Fibroblast of gingiva (primary cell): ENCODE measurements at places on chromosomes 5 and 9.
A peak's percentile ranks its signal among the peaks of the same experiment; 100 is the strongest.

DNA sequence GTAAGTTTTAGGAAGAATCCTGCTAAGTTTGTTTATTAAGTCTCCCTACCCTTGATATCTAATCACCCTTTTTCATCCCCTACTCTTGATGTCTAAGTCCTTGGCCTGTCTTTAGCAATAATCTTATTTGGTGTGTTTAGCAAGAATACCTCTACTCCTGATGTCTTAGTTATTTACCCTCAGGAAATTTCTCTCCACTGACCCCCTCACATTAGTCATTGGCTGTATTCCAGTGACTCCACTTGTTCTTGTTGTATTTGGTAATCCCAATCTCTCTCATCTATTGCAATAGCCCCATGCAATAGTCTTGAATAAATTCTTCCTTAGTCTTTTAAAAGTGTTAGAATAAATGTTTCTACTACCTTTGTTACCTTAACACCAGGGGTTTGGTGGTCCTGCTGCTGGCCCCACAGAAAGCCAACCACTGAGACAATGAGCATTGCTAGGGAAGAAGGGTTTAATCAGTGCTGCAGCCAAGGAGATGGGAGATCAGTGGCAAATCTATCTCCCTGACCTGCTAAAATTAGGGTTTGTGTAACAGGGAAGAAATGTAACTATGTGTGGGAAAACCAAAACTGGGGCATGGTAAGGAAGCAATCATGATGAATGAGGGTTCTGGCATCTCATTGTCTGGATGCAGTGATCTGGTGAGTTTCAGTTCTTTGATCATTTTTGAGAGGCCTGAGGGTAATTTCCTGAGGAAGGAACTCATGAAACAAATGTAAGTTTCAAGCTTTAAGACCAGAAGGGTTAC, 236.4 kb upstream of the DAB2 start:
- DNase-seq = peak; percentile 28

DNA sequence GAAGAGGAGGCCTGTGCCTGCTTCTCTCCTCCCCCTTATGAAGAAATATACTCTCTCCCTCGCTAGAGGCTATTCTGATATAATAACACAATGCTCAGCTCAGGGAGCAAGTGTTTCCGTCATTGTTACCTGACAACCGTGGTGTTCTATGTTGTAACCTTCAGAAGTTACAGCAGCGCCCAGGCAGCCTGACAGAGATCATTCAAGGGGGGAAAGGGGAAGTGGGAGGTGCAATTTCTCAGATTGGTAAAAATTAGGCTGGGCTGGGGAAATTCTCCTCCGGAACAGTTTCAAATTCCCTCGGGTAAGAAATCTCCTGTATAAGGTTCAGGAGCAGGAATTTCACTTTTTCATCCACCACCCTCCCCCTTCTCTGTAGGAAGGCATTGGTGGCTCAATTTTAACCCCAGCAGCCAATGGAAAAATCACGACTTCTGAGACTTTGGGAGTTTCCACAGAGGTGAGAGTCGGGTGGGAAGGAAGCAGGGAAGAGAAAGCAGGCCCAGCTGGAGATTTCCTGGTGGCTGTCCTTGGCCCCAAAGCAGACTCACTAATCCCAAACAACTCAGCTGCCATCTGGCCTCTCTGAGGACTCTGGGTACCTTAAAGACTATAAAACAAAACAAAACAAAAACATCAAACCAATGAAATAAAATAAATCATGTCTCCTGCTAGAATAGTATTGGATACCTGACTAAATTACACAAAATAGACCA, 1.3 kb downstream of the TMEM174 start:
- no peak for DNase-seq

GRCh38 chr5:21817668-21818369, 1035.3 kb downstream of the CDH12 start:
- DNase-seq = no peak

DNA sequence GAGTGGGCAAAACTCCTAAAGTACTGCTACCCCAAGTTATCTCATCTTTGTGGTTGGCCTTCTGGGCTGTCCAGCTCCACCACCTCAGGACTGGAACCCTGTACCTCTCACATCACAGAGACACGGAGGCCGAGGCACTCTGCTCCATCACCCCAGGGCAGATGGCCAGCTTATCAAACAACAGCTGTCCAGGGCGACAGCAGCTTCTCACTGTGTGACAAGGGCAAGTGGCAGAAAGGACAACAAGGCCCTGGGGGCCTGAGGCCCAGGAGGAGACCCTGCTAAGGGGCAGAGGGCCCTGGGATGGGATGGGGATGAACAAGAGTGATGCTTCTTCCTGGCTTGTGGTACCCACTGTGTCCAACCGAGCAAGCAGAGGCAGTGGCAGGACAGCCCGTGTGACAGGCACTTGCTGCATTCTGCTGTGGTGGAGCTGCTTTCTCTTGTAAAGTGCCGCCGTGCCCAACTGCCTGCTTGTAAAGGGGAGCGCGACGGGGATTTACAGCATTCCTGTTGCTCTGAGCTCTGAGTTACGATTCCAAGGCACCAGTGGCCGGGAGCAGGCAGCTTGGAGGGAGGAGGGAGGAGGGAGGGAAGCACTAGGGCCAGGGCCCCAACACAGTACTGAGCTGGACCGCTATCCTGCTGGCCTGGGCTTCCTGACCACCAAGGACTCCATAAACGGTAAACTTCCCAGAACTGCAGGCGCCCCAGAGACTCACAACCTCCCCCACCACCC, 71.2 kb downstream of the SHB start:
- no peak for DNase-seq

GRCh38 chr9:90871327-90871935, 69.8 kb downstream of the SYK start:
- no peak for DNase-seq

DNA sequence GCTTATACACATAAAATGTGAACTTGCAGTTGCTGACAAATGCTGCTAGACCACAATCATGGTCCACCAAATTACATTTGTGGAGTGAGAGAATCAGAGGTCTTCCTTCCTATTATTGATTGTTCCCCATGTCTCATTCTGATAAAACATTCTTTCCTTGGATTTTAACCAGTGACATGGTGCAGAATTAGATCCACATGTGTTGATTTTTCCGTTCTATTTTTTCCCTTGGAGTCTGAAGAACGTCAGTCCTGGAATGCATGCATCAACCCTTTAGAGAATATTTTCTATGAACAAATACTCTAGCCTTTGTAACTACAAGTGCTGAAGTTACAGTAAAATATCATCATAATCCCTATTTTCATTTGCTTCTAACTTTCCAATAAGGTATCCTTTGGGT, 170.7 kb upstream of the SPRY4 start:
- DNase-seq = peak; percentile 62

DNA sequence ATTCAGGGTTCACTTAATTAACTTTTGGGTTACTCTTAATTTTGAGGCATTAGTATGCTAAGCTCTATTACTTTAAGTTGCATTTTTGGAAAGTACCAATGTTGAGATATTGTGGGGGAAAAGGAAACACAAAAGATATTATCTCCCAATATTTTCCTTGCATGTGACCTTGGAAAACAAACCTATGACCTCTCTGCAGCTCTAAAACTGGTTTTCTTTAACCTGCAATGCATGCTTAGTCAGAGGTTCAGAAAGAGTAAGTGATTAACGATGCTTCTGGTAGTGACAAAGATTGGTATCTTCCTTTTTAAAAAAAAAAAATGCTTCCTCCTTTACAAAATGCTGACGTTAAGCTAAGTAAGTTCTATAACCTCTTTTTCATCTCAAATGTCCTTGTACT, 44.9 kb upstream of the CDH18 start:
- DNase-seq = no peak

- DNase-seq = no peak
Observed at GRCh38 chr5:160961038-160961437, 109.0 kb upstream of the ATP10B start.

- peak; percentile 57 for DNase-seq
Observed at GRCh38 chr5:122727112-122727541, 47.8 kb upstream of the SNX2 start.

DNA sequence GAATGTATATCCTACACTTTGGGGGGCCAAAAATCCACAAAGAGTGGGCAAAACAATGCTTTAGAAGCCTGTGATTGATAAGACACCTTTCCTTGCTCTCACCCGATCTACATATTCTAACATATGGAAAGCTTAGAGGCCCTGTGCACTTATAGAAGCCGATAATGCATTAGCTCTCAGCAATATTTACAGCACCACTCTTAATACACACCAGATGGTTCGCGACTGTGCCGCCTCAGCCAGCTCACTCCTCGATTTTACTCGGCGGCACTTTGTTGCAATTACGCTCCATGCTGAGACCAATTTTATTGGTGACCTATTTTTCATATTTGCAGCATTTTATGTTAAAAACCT, 18.8 kb downstream of the NR2F1 start:
- no peak for DNase-seq

DNA sequence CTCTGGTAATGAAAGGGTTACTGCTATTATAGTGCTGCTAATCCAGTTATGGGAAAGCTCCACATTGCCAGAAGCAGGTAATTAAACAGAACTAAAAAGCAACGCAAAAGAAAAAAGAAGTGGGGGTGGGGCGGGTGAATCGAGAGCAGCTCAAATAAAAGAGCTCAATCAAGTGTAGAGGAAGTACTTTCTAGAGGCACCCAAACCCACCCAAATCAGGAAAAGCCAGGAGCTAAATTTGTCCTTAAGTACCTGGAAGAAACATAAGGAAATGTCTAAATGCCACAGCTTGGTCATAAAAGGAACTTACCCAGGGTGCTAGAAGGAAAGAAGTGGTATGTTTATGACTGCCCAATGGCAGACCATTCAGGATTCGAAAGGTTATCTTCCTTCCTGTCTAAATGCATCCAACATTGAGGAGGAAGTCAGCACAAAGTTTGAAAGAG, 2.4 kb upstream of the RNF145 start:
- no peak for DNase-seq

GRCh38 chr9:131227112-131227958, 49.0 kb downstream of the FAM78A start:
- no peak for DNase-seq

DNA sequence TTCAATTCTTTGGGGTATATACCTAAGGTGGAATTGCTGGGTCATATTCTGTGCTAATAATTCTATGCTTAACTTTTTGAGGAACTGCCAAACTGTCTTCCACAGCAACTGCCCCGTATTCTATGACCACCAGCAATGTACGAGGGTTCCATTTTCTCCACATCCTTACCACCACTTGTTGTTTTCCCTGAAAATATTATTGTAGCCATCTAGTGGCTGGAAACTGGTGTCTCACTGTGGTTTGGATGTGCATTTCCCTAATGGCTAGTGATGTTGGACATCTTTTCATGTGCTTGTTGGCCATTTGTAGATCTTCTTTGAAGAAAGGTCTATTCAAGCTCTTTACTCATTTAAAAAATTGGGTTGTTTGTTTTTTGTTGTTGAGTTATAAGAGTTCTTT, 30.7 kb downstream of the MSX2 start:
- DNase-seq = no peak

DNA sequence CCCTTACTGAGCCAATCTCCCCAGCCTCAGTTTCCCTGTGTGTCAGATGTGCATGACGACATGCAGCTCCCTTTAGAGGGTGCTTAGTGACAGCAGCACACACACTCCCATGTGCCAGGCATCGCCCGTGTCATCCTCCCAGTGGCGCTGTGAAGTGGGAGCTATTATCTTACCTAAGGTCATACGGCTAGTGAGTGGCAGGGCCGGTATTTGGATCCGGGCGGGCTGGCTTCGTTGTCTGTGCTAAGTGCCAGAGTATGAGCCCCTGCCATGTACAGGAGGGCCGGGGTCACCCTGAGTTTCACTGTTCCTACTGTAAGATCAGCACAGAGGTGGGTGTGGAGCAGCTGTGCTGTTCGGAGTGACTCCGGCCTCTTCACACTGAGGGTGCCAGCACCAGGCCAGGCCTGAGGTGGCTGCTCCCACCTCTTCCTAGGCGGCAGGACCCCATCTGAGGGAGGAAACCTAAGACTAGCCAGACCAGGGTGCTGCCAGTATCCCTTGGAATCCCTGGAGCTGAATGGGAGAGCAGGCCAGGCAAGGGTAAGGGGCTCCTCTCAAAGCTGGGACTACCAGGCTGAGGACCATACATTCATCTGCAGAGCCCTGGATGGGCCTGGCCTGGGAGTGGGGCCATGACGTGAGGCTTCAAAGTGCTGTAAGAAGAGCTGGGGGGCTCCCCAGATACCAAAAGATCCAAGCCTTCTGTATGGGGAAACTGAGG, 22.5 kb downstream of the AQP7 start:
- no peak for DNase-seq

GRCh38 chr5:111299067-111299481, 74.9 kb downstream of the CAMK4 start:
- no peak for DNase-seq

- peak; percentile 84 for DNase-seq
Observed at GRCh38 chr5:96177303-96177869, 215.7 kb upstream of the ELL2 start.

GRCh38 chr9:88530051-88530450, 4.9 kb upstream of the NXNL2 start:
- DNase-seq = peak; percentile 28
